Sciatic nerve (tissue), 2 donors: ENCODE measurements at places on chromosomes 1 and 21.

GRCh38 chr1:202685641-202686040 lies 24.6 kb downstream of the SYT2 start:
- no peak for DNase-seq

GRCh38 chr1:105608713-105609112 lies 1447.8 kb upstream of the PRMT6 start:
- no peak for DNase-seq

GRCh38 chr1:50971748-50972305 lies 1.8 kb downstream of the CDKN2C start:
- DNase-seq, result no peak

DNA sequence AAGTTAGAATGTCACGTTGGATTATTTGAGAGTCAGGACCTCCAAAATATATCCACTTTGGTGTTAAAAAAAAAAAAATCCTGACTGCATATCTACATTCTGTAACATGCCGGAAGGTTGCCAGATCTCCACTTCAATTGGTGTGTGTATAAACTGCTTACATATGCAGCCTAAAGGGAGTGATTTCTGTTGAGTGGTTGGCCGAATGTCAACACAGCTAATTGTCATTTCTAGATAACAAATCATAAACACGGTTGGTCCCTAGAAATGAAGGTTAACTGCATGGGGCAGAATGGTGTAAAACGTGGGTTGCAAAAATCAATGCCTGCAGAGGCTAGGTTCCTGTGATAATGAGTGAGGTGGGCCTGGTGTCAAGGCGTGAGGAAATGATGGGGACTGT lies 15.0 kb upstream of the ROR1 start:
- no peak for DNase-seq

- DNase-seq, result no peak
Observed at GRCh38 chr1:17869815-17870214, 114.7 kb downstream of the ACTL8 start.

GRCh38 chr1:162074276-162075005 lies 5.0 kb downstream of the NOS1AP start:
- DNase-seq, result no peak

DNA sequence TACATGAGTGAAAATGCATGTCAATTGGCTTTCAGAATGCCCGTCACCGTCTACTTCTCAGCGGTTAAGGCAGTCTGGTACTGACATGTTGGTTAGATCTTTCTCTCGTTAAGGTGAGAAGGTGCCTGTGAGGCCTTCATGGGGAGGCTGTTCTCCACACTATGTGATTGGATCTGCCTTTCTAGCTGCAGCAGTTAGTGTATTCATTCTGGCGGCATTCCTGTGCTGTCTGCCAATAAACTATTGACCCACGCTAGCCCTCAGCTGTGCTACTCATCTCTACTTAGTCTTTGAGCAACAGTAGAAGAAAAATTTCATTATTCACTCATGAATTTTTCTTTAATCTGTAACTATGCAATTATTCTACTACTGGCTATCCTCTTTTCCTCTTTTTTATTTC lies 32.0 kb downstream of the CCSAP start:
- no peak for DNase-seq

- DNase-seq, result no peak
Observed at GRCh38 chr21:35506352-35506751, 457.2 kb upstream of the RUNX1 start.
